A549 treated with CpdA at 1 μM for 4 hours (cell line): ENCODE measurements at places on chromosomes 7 and 10. TPM values are rescaled to one million over a fixed set of nuclear protein-coding genes. Genes with fewer than 3 reads are reported as not detected.

Gene GOLGA7B
- total RNA-seq = 3.6 to 6.0 TPM (median 4.7 TPM) in 5 replicates

Gene GPC2
- 0.24 to 1.4 TPM (median 0.67 TPM) in 5 replicates for total RNA-seq

Gene FGFR2
- 0.20 to 0.99 TPM (median 0.41 TPM) in 5 replicates for total RNA-seq

Gene TEX47
- not detected in 5 replicates for total RNA-seq

Gene STAMBPL1
- 33.9 to 37.1 TPM (median 35.1 TPM) in 5 replicates for total RNA-seq

Gene CXCL12
- total RNA-seq = 0.11 to 0.23 TPM (median 0.16 TPM) in 5 replicates

Gene ADIRF
- 0.16 to 0.49 TPM in 2 of 5 replicates, not detected in the others for total RNA-seq
